SJSA1 (cell line): ENCODE measurements at places on chromosomes 1 and 21. TPM values are rescaled to one million over a fixed set of nuclear protein-coding genes. Genes with fewer than 3 reads are reported as not detected.
A peak's percentile ranks its signal among the peaks of the same experiment; 100 is the strongest.

DNA sequence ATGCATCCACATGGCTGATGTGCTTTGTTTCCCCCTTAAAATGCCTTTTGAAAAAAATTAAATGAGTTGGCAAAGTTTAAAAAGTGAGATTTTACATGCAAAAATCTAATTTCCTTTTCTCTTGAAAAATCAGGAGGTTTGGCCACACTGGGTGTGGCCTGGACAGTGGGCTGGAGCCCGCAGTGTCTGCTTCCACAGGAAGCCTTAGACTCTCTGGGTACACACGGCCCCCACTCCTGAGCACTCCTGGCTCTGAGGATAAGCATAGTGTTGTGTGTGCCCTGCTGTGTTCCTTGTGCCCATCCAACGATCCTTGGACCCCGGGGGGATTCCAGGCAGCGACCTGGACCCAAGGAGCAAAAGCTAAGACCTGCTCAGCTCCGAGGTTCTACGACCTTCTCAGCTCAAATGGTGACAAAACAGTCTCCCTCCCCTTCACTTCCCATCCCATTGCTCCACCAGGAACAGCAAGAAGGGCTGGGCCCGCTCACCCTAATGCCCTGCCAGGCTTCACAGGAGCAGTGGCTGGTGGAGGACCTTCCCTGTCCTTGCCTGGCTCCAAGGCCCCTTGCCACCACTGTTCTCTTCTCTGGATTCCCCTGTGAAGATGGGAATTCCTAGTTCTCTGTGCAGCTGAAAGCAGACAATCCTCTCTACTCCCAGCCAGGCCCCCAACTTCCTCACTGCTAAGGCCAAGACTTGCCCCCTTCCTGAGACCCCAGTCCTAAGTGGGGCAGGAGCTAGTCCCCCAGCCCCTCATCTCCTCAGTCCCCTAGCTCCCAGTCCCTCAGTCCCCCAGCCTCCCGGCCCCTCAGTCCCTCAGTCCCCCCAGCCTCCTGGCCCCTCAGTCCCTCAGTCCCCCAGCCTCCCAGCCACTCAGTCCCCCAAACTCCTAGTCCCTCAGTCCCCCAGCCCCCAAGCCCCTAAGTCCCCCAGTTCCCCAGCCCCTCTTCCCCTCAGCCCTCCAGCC lies 395.8 kb downstream of the PTPRU start:
- peak; percentile 31 for DNase-seq

The XCL2 gene
- not detected in 2 replicates for total RNA-seq

The SLC1A7 gene
- total RNA-seq = 4.5 and 12.1 TPM in 2 replicates

DNA sequence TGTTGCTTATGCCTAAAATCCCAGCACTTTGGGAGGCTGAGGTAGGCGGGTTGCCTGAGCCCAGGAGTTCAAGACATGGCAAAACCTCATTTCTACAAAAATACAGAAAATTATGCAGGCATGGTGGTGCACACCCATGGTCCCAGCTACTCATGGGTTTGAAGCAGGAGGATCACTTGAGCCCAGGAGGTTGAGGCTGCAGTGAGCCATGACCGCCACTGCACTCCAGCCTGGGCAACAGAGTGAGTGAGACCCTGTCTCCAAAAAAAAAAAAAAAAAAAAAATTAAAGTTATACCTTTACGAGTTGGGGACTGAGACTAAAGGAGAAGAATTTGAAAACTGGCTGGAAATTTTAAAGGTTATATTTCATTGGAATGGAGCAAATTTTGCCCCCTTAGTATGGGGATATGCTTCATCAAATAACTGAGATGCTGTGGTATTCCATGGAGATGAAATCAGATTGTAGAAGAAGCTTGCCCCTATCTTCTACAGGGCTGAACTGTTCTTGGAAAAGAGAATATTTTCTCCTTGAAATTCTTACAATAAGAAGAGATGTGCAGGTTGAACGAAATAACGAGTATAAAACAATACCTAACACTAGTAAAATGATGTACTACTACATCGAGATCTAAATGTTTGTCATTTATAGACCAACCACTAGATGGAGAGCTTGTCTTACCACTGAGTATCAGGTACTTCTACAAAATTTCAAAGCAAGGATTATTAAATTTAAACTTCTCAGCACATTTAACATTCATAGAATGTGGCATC lies 34.9 kb upstream of the SCYL3 start:
- DNase-seq = peak; percentile 27

The HJV gene
- not detected in 2 replicates for total RNA-seq

The NOTCH2NLA gene
- 35.9 and 44.7 TPM in 2 replicates for total RNA-seq
